ENCODE measurements at places on chromosomes 4 and X. TPM values are rescaled to one million over a fixed set of nuclear protein-coding genes. Genes with fewer than 3 reads are reported as not detected.

- peak; percentile 24 for DNase-seq
- no peaks in the 10 kb centered on the region for H3K4me1 ChIP-seq
- H3K27me3 ChIP-seq, result no peaks in the 10 kb centered on the region
- H3K4me3 ChIP-seq, result no peak overlapping the region
- no peaks in the 10 kb centered on the region for H3K36me3 ChIP-seq
Observed at GRCh38 chrX:134718105-134718965, 60.1 kb upstream of the PLAC1 start.

DNA sequence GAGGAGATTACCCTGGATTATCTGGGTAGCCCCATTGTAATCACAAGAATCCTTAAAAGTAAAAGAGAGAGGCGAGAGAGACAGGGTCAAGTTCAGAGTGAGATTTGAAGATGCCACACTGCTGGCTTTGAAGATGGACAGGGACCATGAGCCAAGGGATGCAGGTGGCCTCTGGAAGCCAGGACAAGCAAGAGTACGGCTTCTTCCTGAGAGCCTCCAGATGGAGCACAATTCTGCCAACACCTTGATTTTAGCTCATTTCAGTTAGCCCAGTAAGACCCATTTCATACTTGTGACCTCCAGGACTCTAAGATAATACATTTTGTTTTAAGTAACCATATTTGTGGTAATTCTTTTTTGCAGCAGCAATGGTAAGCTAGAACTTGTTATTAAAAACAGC, 120.3 kb downstream of the GPM6A start:
- no peak for DNase-seq
- no peaks in the 10 kb centered on the region for H3K4me1 ChIP-seq
- H3K27me3 ChIP-seq, result no peaks in the 10 kb centered on the region
- no peak overlapping the region for H3K4me3 ChIP-seq

GRCh38 chr4:140168474-140168873, 14.5 kb upstream of the MAML3 start:
- DNase-seq, result no peak
- no peaks in the 10 kb centered on the region for H3K4me1 ChIP-seq
- H3K27me3 ChIP-seq, result no peaks in the 10 kb centered on the region
- no peak overlapping the region for H3K4me3 ChIP-seq
- H3K36me3 ChIP-seq, result no peaks in the 10 kb centered on the region
- no peak overlapping the region for H3K27ac ChIP-seq

GRCh38 chrX:2401590-2402360, 99.0 kb downstream of the DHRSX start:
- H3K27ac ChIP-seq, result peak overlapping the region; percentile 78
- peaks cover 7% of the 10 kb centered on the region for H3K4me1 ChIP-seq
- peak overlapping the region; percentile 44 for H3K4me3 ChIP-seq
- peak; percentile 46 for DNase-seq

GRCh38 chr4:6199422-6199921, 877 bp downstream of the JAKMIP1 start:
- no peak overlapping the region for H3K27ac ChIP-seq
- H3K27me3 ChIP-seq, result peaks cover 76% of the 10 kb centered on the region
- H3K4me1 ChIP-seq, result no peaks in the 10 kb centered on the region

- H3K4me1 ChIP-seq, result no peaks in the 10 kb centered on the region
- DNase-seq, result no peak
- H3K27ac ChIP-seq, result no peak overlapping the region
- no peaks in the 10 kb centered on the region for H3K27me3 ChIP-seq
- no peaks in the 10 kb centered on the region for H3K36me3 ChIP-seq
Observed at GRCh38 chr4:189001971-189002450, 862.8 kb downstream of the TRIML1 start.

DNA sequence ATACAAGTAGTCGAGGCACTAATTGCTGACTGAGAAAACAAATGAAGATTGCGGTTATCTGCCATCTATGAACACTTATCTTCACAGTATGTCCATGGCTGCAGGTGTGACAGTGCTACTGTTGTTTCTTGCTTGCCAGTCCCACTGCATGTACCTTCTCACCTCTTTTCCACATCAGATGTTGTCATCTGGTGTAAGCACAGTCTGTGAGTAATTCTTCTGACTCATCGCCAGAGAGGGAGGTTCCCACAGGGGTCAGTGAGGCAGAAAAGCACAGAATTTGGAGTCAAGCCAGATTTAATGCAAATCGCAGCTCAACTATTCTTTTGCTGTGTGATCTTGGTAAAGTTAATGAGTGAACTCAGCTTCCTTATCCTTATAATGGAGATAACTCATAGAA, 144.4 kb downstream of the GLRA2 start:
- no peaks in the 10 kb centered on the region for H3K4me1 ChIP-seq
- H3K4me3 ChIP-seq, result no peak overlapping the region
- no peaks in the 10 kb centered on the region for H3K36me3 ChIP-seq

- H3K27ac ChIP-seq, result no peak overlapping the region
- H3K36me3 ChIP-seq, result no peaks in the 10 kb centered on the region
- H3K4me1 ChIP-seq, result no peaks in the 10 kb centered on the region
- H3K4me3 ChIP-seq, result no peak overlapping the region
- no peak for DNase-seq
Observed at GRCh38 chr4:154304679-154305078, 186.9 kb downstream of the DCHS2 start.

DNA sequence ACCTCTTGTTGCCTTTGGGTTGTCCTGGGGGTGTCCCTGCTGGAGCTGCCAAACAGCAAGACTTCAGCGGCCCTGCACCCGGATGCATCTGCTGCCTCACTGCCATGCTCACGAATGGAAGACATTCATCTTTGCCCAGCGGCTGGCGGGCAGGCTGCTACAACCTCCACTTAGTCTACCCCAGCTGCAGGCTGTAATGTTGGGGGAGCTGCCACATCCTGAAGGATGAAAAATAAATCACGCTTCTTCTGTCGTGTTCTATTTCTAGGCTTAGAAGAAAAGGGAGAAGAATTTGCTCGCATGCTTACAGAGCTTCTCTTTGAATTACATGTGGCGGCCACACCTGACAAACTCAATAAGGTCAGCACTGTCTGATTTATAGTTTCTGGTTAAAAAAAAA, 61.4 kb downstream of the FAM114A1 start:
- H3K27me3 ChIP-seq, result no peaks in the 10 kb centered on the region
- no peak overlapping the region for H3K4me3 ChIP-seq
- H3K27ac ChIP-seq, result no peak overlapping the region
- H3K4me1 ChIP-seq, result no peaks in the 10 kb centered on the region
- no peak for DNase-seq
- H3K36me3 ChIP-seq, result no peaks in the 10 kb centered on the region

DNA sequence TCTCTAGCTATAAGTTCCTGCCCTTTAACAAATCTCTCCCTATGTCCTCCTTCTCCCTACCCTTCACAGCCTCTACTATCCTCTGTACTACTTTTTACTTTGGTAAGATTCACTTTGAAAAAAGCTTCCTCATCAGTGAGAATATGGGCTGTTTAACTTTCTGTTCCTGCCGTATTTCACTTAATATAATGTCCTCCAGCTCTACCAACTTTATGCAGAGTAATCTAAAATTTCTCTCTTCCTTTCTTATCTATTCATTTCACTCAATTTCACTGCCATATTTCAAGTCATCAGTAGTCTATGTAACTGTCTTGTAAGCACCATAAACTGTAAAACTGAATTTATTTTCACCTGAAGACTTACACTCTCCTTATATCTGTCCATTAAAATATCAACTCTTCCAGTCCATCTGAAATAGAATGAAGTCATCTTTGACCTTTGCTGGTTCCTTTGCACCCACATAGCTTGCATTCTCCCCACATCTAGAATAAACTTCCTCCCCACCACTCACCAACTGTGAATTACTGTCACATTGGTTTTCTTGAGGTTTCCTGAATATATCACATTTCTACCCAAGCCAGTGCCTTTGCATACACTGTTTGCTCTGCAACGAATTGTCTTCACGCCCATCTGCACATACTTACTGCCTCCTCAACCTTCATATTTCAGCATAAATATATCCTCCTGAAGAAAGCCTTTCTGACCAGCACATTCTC, 54.6 kb downstream of the ARAP2 start:
- no peak overlapping the region for H3K27ac ChIP-seq
- H3K4me1 ChIP-seq, result no peaks in the 10 kb centered on the region
- no peak overlapping the region for H3K4me3 ChIP-seq
- no peaks in the 10 kb centered on the region for H3K27me3 ChIP-seq
- DNase-seq, result no peak

COL4A5 gene
- 8.3 TPM for total RNA-seq

SAGE1 gene
- total RNA-seq, result not detected

EFHC2 gene
- total RNA-seq, result not detected

RHOXF1 gene
- total RNA-seq, result not detected

CDKL2 gene
- total RNA-seq, result 0.30 TPM

ARR3 gene
- not detected for total RNA-seq

F8A3 gene
- total RNA-seq, result 6.8 TPM

TACC3 gene
- 2.9 TPM for total RNA-seq

GABRE gene
- total RNA-seq, result 3.8 TPM

CENPVL1 gene
- total RNA-seq, result not detected

SPANXN3 gene
- not detected for total RNA-seq

All from psoas muscle (tissue), 8 donors.